Stimulated activated CD8-positive, alpha-beta memory T cell treated with anti-CD3 and anti-CD28 coated beads, Interleukin-12 subunit alpha, Interleukin-12 subunit beta, amount 100 ng/mL, for 1 hour (primary cell): ENCODE measurements at places on chromosomes 2 and 18.
A peak's percentile ranks its signal among the peaks of the same experiment; 100 is the strongest.

- peak; percentile 59 for DNase-seq
Measured at GRCh38 chr18:3449512-3450011, 410 bp upstream of the TGIF1 start.

GRCh38 chr2:27027211-27027651 is 5.5 kb upstream of the TMEM214 start:
- DNase-seq = no peak

DNA sequence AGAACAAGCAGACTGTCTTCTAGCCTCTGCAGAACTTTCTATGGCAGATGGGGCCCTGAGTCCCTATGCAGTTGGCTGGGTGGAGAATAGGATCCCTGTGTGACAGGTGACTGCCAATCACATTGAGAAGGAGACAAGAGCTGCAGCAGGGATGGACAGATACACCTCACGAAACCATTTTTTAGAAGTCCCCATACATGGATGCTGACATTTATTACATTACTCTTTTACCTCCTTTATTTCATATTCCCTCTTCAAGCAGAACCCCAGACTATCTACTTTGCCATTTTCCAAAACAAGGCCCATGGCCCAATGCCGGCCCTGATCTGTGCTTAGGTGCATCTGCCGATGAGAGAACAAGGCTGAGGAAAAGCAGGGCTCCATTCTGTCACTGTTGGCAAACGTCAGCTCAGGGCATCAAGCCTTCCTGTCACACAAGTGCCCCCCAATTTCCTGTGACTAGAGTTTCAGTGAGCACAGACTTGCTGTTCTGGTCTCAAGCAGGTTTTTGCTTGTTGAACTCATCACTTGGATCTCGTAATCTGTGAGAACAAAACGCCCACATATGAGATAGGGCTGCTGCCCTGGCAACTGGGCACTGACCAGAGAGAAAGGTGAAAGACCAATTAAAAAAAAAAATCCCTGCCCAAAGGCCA is 35.8 kb downstream of the LOXHD1 start:
- DNase-seq = no peak

GRCh38 chr2:22626621-22627020 is 758.4 kb upstream of the KLHL29 start:
- DNase-seq = no peak

DNA sequence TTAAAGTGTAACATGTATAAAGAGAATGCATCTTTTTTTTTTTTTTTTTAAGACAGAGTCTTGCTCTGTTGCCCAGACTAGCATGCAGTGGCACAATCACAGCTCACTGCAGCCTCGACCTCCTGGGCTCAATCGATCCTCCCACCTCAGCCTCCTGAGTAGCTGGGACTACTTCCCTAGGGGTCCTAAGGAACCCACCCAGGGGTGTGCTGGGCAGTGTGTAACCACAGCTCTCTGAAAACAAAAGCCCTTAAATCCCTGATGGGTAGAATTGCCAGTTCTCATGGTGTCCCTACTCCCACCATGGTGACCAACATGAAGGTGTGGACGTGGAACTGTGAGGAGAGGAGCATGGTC is 105.6 kb upstream of the ST3GAL5 start:
- no peak for DNase-seq

DNA sequence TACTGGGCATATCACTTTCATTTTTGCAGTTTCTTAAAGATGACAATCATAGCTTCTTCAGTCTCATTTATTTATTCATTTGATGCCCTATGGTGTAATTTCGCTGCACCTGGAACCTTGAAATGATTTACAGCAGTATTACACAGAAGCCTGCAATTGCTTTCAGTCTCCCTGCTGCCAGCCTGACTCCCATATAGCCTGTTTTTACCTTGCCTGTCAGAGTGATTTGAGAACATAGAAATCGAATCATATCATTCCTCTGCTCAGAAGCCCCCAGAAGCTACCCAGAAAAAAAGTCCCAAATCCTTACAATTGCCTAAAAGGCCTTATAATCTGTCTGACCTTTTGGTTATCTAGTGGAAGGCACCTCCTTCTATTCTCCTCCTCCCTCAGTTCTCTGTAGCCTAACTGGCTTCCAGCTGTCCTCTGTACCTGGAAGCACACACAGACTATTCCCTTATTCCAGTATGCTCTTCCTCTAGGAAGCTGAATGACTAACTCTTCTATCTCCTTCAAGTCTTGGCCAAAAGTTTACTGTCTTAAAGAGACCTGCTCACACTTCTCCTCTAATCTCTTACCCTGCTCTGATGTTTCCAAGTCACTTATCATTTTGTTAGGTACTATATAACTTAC is 12.6 kb downstream of the SCN3A start:
- DNase-seq = no peak

- DNase-seq = no peak
Measured at GRCh38 chr2:94956797-94957391, 68.6 kb upstream of the MAL start.

DNA sequence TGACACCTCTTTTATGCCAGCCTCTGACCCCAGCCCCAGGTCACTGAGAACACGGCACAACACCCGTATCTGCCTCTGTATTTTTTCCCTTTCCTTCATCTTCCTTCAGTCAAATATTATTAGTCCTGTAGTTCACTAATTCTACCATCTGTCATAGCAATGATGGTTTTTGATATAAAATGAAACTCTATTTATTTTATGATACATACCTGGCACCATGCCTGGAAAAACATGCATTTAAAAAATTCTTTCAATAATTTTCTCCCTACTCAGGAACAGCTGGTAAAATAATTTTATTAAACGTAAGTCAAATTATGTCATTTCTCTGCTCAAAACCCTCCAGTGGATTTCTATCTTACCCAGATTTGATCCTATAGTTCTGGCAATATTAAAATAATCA is 224.7 kb downstream of the CDH7 start:
- no peak for DNase-seq

DNA sequence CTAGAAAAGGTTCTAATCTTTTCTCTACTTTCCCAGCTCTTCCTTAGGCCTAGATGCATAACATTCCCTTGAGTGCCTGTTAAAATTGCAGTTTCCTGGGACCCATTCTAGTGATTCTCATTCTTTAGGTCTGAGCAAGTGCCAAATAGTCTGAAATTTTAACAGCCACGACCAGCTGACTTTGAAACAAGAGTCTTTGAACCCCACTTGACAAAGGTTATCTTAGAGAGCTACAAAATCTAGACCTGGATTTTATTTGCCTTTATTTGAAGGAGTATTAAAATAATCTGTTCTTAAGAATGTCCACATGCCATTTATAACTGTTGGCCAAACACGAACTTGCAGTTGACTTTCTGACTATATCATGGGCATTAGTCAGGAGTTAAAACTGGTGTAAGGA is 110.2 kb upstream of the LHCGR start:
- DNase-seq = no peak

DNA sequence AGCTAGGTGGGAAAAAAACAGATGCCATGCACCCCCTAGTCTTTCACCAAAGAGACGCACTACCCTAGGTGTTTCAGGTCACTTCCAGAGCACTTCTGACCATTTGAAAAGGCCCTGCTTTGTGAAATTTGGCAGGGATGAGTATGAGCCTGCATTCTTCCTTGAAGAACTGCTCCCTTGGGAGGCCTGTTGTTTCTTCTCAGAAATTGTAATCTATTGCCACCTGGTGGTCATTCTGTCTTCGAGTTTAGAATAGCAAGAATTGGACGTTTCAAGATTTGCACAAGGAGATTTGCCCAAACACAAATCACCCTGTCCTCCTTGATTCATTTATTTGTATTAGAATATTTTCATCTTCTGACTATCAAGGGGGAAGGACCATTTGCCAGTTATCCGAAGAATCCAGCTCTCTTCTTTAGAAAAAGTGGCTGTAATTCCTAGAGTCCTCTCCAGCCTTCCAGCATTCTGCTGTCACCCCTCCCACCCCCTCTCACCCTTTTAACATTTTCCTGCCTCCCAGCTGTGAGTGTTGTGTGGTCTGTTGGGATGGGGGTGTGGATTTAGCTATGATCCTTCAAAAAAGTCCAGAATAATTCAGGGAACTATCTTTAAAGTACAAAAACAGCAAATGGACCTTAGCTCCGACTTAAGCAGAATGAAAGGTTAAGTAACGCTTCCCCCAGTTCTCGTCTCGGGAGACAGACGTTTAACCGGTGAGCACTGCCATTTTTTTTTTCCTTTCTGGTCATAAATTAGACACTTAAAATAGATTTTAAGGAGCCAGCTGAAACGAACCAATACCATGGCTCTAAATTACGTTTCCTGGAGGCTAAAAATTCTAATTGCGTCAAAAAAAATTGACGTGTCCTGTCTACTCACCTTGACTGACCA is 3.7 kb upstream of the GAD1 start:
- no peak for DNase-seq

DNA sequence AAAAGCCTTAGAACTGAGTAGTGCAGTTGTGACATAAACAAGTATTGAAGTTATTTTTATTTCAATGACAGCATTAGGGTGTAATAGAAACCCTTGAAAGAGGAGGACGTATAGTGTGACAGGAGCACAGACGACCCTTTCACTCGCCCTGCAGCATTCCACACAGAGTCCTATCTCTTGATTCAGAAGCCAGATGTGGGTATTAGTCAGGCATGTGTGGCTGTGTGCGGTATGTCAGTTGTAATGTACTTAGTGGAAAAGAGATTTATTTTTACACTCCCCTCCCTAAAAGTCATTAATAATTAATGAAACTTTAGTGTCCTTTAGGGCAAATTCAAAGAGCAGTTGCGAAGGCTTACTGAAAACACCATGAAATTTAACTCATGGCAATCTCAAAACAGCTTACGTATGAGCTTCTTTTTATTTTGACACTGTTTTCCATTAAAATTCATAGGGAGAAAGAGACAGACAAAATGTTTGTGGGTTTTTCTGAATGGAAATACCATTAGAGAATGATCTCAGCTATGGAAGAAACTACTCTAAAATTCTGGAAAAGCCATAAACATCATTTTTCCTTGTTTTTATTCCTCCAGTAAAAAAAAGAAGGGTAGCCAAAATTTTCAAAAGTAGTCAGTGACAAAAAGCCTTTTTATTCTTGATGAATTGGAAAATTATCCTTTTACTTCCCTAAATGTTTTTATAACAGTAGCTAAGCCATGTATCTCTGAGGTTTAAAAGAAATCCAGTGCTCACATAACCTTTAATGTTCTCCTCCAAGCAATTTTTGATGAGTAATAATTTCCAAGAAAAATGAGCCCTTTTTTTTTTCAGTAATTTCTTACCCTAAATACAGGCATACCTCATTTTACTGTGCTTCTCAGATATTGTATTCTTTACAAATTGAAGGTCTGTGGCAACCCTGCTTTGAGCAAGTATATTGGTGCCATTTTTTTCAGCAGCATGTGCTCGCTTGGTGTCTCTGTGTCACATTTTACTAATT is 84.0 kb upstream of the DSEL start:
- DNase-seq = no peak

- DNase-seq = no peak
Measured at GRCh38 chr18:40243607-40244006, 1711.4 kb upstream of the PIK3C3 start.

DNA sequence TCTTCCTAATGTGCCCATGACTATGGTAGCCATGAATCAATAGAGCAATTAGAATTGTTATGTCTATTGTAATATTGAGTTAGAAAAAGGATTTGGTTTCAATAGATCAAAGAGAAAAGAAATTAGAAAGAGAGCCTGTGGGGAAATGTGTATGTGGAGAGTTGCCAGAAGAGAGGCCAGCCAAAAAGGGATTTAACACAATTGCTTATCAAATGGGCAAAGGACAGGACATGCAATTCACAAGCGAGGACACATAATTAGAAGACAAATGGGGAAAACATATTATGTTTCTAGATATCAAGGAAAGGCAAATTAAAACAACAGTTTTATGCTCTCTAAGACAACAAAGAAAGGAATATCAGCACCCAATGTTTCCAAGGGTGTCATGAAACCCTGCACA is 403.2 kb upstream of the KLHL29 start:
- no peak for DNase-seq

DNA sequence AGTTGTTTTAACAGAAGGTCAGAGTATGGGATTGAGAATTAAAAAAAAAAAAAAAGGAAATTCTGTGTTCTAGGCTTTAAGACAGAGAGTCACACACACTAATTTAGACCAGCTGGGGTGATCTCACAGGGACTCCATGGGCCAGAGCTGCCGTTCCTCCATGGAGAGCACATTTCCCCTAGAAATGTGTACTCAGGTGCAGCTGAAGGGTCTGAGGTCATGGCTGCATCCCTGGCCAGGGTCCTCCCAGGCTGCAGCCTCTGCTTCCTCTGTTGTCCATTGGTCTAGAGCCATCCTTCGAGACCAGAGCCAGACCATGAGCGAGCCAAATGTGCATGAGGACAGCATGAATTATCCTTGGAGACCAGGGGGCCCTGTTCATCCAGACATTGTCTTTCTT is 190.1 kb upstream of the TNP1 start:
- DNase-seq = no peak

DNA sequence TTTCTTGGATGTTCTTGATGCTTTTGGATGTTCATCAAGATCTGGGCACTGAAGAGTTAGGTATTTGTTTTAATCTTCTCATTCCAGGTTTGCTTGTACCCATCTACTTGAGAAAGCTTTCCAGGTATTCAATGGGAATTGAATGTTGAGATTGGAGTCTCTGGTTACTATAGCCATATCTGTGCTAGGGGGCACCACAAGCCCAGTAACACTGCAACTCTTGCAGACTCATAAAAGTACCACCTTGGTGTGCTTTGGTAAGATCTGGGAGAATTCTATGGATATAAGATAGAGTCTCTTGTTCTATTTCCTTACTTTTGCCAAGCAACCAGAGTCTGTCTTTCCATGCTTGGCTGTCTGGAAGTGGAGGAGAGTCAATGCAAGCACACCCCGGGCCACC is 518.9 kb upstream of the VRK2 start:
- no peak for DNase-seq

DNA sequence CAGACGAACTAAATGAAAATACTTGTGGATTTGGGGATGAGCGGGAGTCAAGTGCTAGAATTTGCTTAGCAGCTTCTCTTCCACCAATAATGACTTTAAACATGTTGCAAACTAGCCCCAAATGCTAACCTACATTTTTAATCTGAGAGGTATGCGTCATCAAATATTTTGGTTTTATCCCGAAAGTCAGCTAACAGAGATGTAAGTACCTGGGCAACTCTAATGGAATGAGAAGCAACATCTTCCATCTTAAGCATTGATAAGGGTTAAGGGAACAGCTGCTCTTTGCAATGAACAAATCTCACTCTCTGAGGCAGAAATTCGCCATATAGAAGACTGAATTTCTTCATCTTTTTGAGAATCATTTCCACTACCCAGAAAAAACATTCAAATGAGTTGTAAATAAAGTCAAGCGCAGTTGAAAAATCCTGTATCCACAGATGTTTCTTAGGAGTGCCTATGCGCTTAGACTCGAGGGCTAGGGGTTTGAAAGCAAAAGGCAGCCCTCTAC is 926 bp upstream of the YPEL5 start:
- no peak for DNase-seq

DNA sequence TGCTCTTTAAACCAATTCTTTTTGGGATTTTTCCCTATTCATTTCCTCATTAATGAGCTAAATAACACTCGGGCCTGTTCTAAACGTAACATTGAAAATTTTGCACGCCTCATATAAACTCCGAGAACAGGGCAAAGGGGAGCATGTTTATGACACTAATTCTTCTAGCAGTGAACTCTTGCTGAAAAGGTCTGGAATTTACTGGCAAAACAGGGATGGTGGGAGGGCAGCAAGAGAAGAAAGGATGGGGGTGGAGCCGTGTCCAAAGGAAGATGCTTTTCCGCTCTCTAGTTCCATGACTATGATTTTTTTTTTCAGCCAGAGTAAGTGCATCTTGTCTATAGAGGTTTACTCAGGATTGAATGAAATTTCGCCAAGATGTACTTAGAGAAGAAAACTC is 50.0 kb upstream of the IL1R1 start:
- DNase-seq = no peak
